Activated CD8-positive, alpha-beta T cell treated with anti-CD3 and anti-CD28 coated beads for 36 hours (primary cell): ENCODE measurements at places on chromosomes 5 and 9.

GRCh38 chr9:126986506-126986951, 71.9 kb downstream of the RALGPS1 start:
- peak overlapping the region; percentile 19 for H3K4me3 ChIP-seq
- peaks cover 5% of the 10 kb centered on the region for H3K36me3 ChIP-seq
- peak; percentile 66 for DNase-seq

DNA sequence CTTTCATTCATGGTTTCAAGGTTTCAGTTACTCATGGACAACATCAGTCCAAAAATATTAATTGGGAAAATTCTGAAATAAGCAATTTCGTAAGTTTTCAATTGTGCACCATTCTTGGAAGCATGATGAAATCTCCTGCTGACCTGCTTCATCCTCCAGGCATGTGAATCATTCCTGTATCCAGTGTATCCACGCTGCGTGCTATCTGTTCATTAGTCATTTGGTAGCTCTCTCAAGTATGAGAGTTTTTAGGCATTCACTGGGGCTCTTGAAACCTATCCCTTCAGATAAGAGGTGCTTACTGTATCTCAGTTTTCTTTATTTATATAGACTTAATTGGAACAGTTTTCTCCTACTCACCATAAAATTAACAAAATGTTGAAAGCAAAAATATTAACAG, 293.0 kb downstream of the CDH12 start:
- H3K4me3 ChIP-seq, result no peak overlapping the region
- H3K27me3 ChIP-seq, result no peaks in the 10 kb centered on the region
- H3K36me3 ChIP-seq, result no peaks in the 10 kb centered on the region

DNA sequence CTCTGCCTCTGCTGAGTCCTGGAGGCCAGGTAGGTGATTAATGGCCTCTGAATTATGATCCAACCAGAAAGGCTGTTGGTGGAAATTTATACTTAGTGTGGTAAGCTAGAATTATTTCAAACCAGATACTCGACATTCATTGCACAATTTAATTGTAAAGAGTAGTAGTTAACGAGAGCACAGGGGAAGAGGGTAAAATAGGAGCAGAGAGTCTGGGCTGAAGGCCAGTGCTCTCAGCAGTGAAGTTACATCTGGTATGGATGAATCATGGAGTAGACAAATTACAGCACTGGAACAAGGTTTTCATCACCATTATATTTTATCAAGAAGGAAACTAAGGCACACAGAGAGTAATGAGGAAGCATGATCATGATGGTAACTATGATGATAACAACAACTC, 92.5 kb downstream of the TLR4 start:
- DNase-seq, result no peak
- no peak overlapping the region for H3K4me3 ChIP-seq
- no peaks in the 10 kb centered on the region for H3K36me3 ChIP-seq

DNA sequence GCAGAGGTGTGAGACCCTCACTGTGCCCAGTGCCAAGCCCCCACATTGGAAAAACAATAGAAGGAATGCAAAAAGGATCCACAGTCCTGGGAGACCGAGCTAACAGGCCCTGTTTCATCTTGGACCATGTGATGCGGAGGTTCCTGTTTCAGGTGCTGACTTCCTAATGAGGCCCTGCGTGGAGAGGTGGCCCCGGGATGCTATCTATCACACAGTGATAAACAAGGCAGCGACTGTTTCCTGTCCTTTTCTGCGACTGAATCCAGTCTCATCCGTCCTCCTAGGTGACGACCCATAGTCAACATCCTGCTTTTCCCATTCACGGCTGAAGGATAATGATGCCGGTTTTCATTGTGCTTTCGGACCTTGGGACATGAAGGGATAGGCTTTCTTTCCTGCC, 56.4 kb upstream of the BOD1 start:
- no peak overlapping the region for H3K4me3 ChIP-seq
- H3K36me3 ChIP-seq, result no peaks in the 10 kb centered on the region

- no peaks in the 10 kb centered on the region for H3K27me3 ChIP-seq
- no peak overlapping the region for H3K4me3 ChIP-seq
- H3K36me3 ChIP-seq, result no peaks in the 10 kb centered on the region
- no peak overlapping the region for H3K27ac ChIP-seq
These were observed 267.9 kb upstream of the PDE4D start for GRCh38 chr5:60161340-60161934.

DNA sequence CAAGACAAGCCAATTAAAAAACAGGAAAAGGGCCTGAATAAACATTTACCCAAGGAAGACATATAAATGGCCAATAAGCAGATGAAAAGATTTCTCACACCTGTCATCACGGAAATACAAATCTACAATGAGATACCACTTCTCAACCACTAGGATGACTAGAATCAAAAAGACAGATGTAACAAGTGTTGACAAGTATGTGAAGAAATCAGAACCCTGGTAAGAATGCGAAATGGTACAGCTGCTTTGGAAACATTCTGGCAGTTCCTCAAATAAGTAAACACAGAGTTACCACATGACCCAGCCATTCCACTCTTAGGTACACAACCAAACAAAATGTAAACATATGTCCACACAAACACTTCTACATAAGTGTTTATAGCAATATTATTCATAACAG, 32.5 kb downstream of the LEAP2 start:
- no peak overlapping the region for H3K27ac ChIP-seq
- H3K4me1 ChIP-seq, result peaks cover 7% of the 10 kb centered on the region
- no peaks in the 10 kb centered on the region for H3K27me3 ChIP-seq
- DNase-seq, result no peak

DNA sequence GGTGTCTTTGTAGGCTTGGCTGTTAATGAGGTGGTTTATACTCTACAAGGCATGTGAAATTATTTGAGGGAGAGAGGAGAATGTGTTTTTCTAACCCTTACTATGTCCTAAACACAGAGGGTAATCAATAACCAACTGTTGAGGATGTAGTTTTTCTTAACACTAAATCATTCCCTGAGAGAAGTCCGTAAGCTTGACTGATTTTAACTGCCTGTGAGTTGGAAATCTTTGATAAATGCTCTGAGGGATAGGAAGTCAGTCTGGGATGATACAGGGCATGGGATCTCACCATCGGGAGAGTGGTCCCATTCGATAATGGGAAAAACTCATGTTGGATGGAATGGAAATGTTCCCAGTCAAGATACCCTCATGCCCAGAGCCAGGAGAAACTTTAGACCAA, 249.6 kb downstream of the PDZD2 start:
- no peak for DNase-seq
- H3K27ac ChIP-seq, result no peak overlapping the region
- H3K27me3 ChIP-seq, result no peaks in the 10 kb centered on the region
- H3K4me3 ChIP-seq, result no peak overlapping the region
- no peaks in the 10 kb centered on the region for H3K4me1 ChIP-seq
- H3K36me3 ChIP-seq, result no peaks in the 10 kb centered on the region

DNA sequence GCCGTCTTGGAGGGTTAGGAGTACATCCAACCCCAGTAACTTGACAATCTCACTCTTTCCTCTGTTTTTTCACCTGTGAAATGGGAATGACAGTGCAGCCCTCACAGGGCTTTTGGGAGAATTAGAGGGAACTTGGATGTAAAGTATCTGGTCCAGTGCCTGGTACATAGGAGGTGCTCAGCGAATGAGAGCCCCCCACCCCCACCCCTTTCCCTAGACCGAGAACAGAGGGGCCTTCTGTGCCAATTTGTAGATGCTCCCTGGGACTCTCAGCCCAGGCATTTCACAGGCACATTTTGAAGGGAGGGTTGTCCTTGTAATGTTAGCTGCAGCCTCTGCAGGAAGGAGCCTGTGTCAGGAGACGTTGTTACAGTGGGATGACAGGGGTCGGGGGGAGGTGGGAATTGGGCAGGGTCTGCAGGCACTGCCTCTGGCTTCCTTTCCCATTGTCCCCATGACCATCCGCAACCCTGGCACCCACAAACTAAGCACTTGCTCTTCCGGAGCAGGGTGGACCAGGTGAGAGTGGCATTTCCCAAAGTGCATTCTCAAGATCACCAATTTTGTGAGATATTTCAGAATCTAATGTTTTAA, 47.0 kb downstream of the AMBP start:
- H3K4me1 ChIP-seq, result no peaks in the 10 kb centered on the region
- no peak overlapping the region for H3K27ac ChIP-seq

GRCh38 chr9:6215562-6215961, at the start of gene IL33:
Gene IL33, plus strand, starts transcription at chr9:6215807. Its CDS starts 25,888 bp downstream, at chr9:6241695.
- peaks cover 29% of the 10 kb centered on the region for H3K27me3 ChIP-seq
- H3K4me1 ChIP-seq, result no peaks in the 10 kb centered on the region
- no peak within 1 kb of the TSS for H3K27ac ChIP-seq
- no peak within 1 kb of the TSS for H3K4me3 ChIP-seq
- no peaks in the 10 kb centered on the region for H3K36me3 ChIP-seq
- no peak for DNase-seq

- no peaks in the 10 kb centered on the region for H3K27me3 ChIP-seq
- no peak for DNase-seq
- peaks cover 70% of the 10 kb centered on the region for H3K4me1 ChIP-seq
- peaks cover 11% of the 10 kb centered on the region for H3K36me3 ChIP-seq
- no peak overlapping the region for H3K4me3 ChIP-seq
- H3K27ac ChIP-seq, result no peak overlapping the region
These were observed 51.7 kb downstream of the FBXW11 start for GRCh38 chr5:171954721-171955120.

DNA sequence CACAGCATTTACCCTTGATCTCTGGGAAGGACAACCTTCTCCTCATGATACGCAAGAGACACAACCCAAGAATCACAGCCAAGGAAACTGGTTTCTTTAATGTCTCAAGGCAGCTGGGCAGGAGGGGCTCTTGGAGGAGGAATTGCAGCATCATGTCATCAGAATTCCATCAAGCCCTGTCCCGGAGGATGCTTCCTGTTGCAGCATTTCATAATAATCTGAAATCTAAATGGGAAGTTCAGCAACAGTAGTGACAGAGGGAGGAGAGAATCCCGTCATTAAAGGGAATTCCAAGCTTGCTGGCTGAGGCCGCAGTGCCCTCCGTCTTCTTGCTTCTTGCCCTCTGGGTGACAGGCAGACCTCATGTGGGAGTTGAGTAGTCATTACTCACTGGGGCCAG, 192.7 kb downstream of the TENT4A start:
- no peak for DNase-seq
- H3K4me1 ChIP-seq, result no peaks in the 10 kb centered on the region
- no peak overlapping the region for H3K27ac ChIP-seq
- H3K36me3 ChIP-seq, result no peaks in the 10 kb centered on the region
- no peak overlapping the region for H3K4me3 ChIP-seq

- peaks cover 4% of the 10 kb centered on the region for H3K4me1 ChIP-seq
- no peak overlapping the region for H3K27ac ChIP-seq
- H3K27me3 ChIP-seq, result peaks cover 3% of the 10 kb centered on the region
- DNase-seq, result no peak
- no peak overlapping the region for H3K4me3 ChIP-seq
- no peaks in the 10 kb centered on the region for H3K36me3 ChIP-seq
These were observed 10.8 kb upstream of the BICD2 start for GRCh38 chr9:92775466-92775865.

DNA sequence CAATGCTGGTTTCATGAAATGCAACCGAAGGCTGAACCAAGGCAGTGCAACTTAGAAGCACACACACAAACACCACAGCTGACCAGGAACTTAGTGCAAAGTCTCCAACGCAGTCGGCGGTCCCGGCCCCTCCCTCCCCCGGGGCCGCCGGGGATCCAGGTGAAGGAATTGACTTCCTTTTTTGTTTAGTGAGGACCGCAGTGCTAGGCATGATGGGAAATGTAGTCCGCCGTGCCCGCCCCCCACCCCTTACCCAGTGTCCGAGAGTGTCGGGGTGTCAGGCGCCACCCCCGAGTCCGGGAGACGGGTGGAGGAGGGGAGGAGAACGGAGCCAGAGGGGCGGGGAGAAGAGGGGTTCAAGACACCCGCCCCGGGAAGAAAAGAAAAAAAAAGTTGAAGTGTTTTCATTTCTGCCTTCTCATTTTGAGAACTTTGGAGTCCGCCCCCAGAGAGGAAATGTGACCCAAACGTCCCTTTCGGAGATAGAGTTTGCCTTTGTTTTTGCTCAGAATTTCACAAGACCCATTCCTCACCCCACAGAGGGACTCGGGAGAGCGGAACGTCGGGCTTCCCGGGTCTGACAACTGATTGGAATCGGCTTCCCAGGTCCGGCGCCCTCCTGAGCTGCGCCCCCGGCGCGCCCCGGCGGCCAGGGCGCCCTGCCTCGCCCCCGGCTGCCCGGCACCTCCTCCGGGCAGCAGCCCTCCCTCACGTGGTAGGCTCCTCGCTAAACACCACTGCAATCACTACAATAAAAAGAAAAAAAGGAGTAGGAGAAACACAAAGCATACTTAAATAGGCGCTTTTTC, 2.0 kb downstream of the IER5L start:
- peak overlapping the region; percentile 81 for H3K27ac ChIP-seq
- peaks cover 6% of the 10 kb centered on the region for H3K27me3 ChIP-seq
- no peaks in the 10 kb centered on the region for H3K36me3 ChIP-seq
- peak; percentile 89 for DNase-seq
- H3K4me1 ChIP-seq, result peaks cover 1% of the 10 kb centered on the region

- peaks cover 3% of the 10 kb centered on the region for H3K4me1 ChIP-seq
- H3K27ac ChIP-seq, result no peak overlapping the region
- no peak for DNase-seq
- H3K27me3 ChIP-seq, result no peaks in the 10 kb centered on the region
- no peak overlapping the region for H3K4me3 ChIP-seq
These were observed 40.9 kb downstream of the VLDLR start for GRCh38 chr9:2662496-2662895.

DNA sequence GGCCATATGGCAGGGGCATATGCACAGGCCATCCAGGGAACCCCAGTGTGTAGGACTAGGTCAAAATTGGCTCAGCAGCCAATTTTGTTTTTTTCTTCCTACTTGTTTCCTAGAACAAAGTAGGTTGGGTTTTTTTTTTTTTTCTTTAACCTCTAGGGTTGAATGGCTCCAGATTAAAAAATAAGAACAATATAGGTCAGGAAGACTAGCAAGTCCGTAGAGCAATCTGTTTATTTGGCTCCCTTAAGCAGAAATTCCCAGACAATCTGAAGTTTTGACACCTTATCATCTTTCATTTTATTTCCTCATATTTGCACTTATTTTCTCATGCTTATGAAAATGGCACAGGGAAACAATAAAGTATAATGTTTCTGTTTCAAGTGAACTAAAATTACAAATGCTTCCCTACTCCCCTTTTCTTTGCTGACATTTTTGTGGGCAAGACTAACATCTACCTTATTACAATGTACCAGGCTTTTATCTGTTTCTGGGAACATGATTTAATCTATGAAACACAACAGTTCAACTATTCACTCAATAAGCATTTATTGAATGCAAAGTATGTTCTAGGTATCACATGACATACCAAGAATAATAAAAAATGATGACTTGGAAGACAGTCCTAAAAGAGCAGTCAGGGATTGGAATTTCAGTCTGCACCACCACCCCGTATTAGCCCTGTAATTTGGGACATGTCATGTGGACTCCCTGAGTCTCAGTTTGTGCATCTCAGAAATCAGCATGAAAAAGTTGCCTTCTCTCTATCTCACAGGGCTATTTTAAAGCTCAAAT, 30.5 kb downstream of the TLR4 start:
- H3K27ac ChIP-seq, result no peak overlapping the region
- H3K4me1 ChIP-seq, result no peaks in the 10 kb centered on the region
- H3K4me3 ChIP-seq, result no peak overlapping the region
- no peaks in the 10 kb centered on the region for H3K36me3 ChIP-seq
- no peak for DNase-seq
- H3K27me3 ChIP-seq, result peaks cover 5% of the 10 kb centered on the region

- no peak overlapping the region for H3K27ac ChIP-seq
- no peaks in the 10 kb centered on the region for H3K4me1 ChIP-seq
- H3K36me3 ChIP-seq, result no peaks in the 10 kb centered on the region
- no peak overlapping the region for H3K4me3 ChIP-seq
- peaks cover 3% of the 10 kb centered on the region for H3K27me3 ChIP-seq
These were observed 136.3 kb downstream of the MYO10 start for GRCh38 chr5:16799796-16800195.
